Endodermal cell (in vitro differentiated cells): ENCODE measurements at places on chromosomes 3 and 15. TPM values are rescaled to one million over a fixed set of nuclear protein-coding genes. Genes with fewer than 3 reads are reported as not detected.

DNA sequence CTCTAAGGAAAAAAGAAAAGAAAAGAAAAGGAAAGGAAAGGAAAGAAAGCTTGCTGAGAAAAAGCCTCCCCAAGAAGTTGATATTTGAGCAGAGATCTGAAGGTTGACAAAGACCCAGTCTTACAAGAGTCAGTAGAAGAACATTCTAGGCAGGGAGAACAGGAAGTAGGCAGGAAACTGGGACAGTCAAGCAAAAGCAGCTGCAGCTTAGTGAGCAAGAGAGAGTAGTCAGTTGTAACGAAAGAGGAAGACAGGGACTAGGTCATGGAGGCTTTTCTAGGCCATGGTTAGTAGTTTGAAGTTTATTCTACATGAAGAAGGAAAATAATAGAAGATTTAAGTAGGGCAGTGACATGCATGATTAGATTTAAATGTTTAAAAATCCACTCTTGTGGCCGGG is 31.8 kb upstream of the KLHL6 start:
- peaks cover 22% of the 10 kb centered on the region for H3K4me1 ChIP-seq
- H3K4me3 ChIP-seq = no peak overlapping the region
- H3K27me3 ChIP-seq = no peaks in the 10 kb centered on the region
- H3K36me3 ChIP-seq = no peaks in the 10 kb centered on the region
- no peak overlapping the region for H3K27ac ChIP-seq

DNA sequence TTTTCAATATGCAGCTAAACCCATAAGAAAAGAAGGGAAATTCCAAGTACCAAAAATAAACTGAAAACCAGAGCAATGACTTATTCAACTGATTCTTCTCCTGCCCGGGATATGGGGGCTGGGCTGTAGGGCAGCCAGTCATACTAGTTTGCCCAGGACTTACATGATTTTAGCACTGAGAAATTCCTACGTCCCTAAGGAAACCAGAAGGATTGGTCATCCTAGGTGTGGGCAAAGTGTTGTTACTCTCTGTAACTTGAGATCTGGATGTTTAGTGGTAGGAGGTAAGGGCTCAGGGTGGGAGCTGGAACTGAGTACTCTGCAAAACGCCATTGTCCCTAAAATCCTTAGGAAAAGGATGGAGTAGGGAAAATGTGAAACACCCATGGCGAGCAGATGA is 1.2 kb upstream of the DAZL start:
- H3K4me3 ChIP-seq = no peak overlapping the region
- DNase-seq = no peak
- no peaks in the 10 kb centered on the region for H3K36me3 ChIP-seq
- H3K4me1 ChIP-seq = no peaks in the 10 kb centered on the region
- no peaks in the 10 kb centered on the region for H3K27me3 ChIP-seq

PRR20G gene
- total RNA-seq = not detected in 2 replicates

DOCK3 gene
- total RNA-seq = 6.9 to 8.0 TPM (median 7.7 TPM) in 3 replicates

NANOGP8 gene
- total RNA-seq = 1.5 to 12.3 TPM (median 2.1 TPM) in 3 replicates

BHLHE40 gene
- total RNA-seq = 2.9 and 4.6 TPM in 2 replicates

CCDC33 gene
- 3.5 to 12.6 TPM (median 4.7 TPM) in 3 replicates for total RNA-seq
